ENCODE measurements at places on chromosomes 13 and 19. TPM values are rescaled to one million over a fixed set of nuclear protein-coding genes. Genes with fewer than 3 reads are reported as not detected.

Gene SOX1
- not detected for total RNA-seq

Gene LHB
- total RNA-seq: not detected

Gene THSD1
- total RNA-seq: 8.3 TPM

Gene ZNF568
- 23.3 TPM for total RNA-seq

Gene RXFP2
- not detected for total RNA-seq

Gene ZNF845
- total RNA-seq: 7.6 TPM

Gene TPTE2
- not detected for total RNA-seq

Gene CALR3
- not detected for total RNA-seq

Gene ZFR2
- total RNA-seq: not detected

Gene CLDN10
- not detected for total RNA-seq

Gene IL11
- total RNA-seq: 2.6 TPM

Gene VSTM1
- total RNA-seq: not detected

Gene TMPRSS9
- not detected for total RNA-seq

Gene TMIGD2
- total RNA-seq: not detected

Gene DHDH
- total RNA-seq: not detected

Gene SOHLH2
- total RNA-seq: 2.0 TPM

Gene FPR2
- not detected for total RNA-seq

Gene C19orf67
- 0.17 TPM for total RNA-seq

Gene CASP14
- not detected for total RNA-seq

Gene ATP4A
- total RNA-seq: not detected

Gene ZNF649
- 3.8 TPM for total RNA-seq

Gene NLRP9
- total RNA-seq: not detected

Gene ZNF439
- 6.9 TPM for total RNA-seq

Gene NOVA2
- total RNA-seq: not detected

Gene CALM3
- total RNA-seq: 374 TPM

Gene TMEM161A
- 19.8 TPM for total RNA-seq

Gene FAM98C
- total RNA-seq: 11.9 TPM

Gene LILRA2
- total RNA-seq: not detected

Gene SULT2B1
- total RNA-seq: not detected

Gene FFAR3
- total RNA-seq: not detected

Gene ZNF260
- 19.0 TPM for total RNA-seq

Gene MYCBP2
- total RNA-seq: 80.7 TPM

Gene NRTN
- 0.50 TPM for total RNA-seq

Gene TTC9B
- 0.17 TPM for total RNA-seq

Gene C1QTNF9B
- 0.44 TPM for total RNA-seq

Gene SIRT2
- total RNA-seq: 69.5 TPM

Gene CD33
- total RNA-seq: not detected

Gene FAM187B
- total RNA-seq: not detected

Gene LHFPL6
- total RNA-seq: 40.0 TPM

Gene LYPD5
- total RNA-seq: 1.7 TPM

Gene HSH2D
- not detected for total RNA-seq

Gene CYP4F8
- not detected for total RNA-seq

Gene SIGLEC10
- not detected for total RNA-seq

Gene PPM1N
- total RNA-seq: 3.3 TPM

Gene DKKL1
- 0.44 TPM for total RNA-seq

Gene ADM5
- 0.44 TPM for total RNA-seq

Gene SIGLEC9
- not detected for total RNA-seq

Gene MEIOSIN
- not detected for total RNA-seq

Gene KLF12
- total RNA-seq: 11.6 TPM

Gene CLEC17A
- under 0.01 TPM for total RNA-seq

All from smooth muscle cell of trachea (primary cell).